ENCODE measurements at places on chromosomes 7 and 10.
A peak's percentile ranks its signal among the peaks of the same experiment; 100 is the strongest.

GRCh38 chr7:155944901-155945300 is 132.6 kb upstream of the SHH start:
- no peak for DNase-seq

GRCh38 chr10:109668703-109669102 is 254.6 kb downstream of the XPNPEP1 start:
- DNase-seq = no peak

- no peak for DNase-seq
Measured at GRCh38 chr7:20783125-20783699, 3.5 kb downstream of the SP8 start.

- DNase-seq = no peak
Measured at GRCh38 chr10:43199684-43200537, 61.7 kb downstream of the CSGALNACT2 start.

- DNase-seq = no peak
Measured at GRCh38 chr10:68869623-68870022, 31.5 kb upstream of the DDX50 start.

GRCh38 chr10:24814568-24815313 is 91.1 kb upstream of the ARHGAP21 start:
- no peak for DNase-seq

DNA sequence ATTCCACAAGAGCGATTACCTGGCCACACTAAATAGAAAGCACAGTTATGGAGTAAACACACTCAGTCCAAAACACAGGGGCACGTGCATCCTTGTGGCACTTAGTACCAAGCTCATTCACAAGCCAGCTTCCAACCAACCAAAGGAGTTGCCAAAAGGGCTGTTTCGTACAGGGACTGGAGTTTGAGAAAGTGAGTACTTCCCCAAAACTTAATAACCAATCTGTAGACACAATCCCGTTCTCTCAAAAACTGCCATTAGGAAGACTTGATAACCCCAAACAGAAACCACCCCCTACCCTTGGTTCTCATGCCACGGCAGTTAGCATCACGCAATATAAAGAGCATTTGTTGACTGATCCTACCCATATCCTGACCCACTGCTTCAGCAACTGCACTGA is 166.2 kb upstream of the ASAH2 start:
- DNase-seq = no peak

DNA sequence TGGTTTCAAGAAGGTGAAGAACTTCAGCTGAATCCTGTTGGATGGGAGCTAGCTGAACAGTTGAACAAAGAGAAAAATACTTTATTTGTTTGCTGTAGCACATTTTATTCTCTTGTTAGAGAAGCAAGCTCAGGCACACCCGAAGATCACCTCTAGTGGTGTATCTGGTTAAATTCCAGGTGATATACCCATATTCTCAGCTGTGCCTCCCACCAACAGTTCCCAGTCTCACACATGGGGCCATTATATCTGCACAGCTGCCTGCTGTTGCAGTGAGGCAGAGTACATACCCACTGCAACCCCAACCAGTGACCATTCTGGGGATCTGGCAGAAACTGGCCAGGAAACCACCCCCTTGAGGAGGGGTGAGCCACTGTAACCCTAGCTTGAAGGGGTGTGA is 9.2 kb downstream of the BTAF1 start:
- no peak for DNase-seq

- DNase-seq = no peak
Measured at GRCh38 chr10:5467634-5468255, 31.6 kb downstream of the CALML5 start.

- no peak for DNase-seq
Measured at GRCh38 chr7:158127241-158127640, 460.4 kb downstream of the PTPRN2 start.

GRCh38 chr10:44992070-44992731 is 8.5 kb upstream of the ZNF22 start:
- peak; percentile 39 for DNase-seq
